ENCODE measurements at places on chromosomes 2 and 18.

DNA sequence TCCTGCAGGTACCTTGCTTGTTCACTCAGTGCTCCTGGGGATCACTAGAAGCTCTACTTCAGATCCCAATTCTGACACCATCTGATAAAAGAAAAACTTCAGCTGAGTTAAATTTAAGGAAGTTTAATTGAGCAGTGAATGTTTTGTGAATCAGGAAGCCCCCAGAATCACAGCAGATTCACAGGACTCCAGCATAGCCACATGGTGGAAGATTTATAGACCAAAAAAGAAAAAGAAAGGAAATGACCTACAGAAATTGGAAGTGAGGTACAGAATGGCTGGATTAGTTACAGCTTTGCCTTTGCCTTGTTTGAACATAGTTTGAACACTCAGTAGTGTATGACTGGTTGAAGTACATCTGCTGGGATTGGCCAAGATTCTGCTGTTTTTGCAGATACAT, 182.7 kb upstream of the SCN7A start:
- DNase-seq = no peak

GRCh38 chr2:186639939-186640338, 50.1 kb downstream of the ITGAV start:
- no peak for DNase-seq

- DNase-seq = no peak
These were observed 8.8 kb upstream of the FECH start for GRCh38 chr18:57595347-57595746.

DNA sequence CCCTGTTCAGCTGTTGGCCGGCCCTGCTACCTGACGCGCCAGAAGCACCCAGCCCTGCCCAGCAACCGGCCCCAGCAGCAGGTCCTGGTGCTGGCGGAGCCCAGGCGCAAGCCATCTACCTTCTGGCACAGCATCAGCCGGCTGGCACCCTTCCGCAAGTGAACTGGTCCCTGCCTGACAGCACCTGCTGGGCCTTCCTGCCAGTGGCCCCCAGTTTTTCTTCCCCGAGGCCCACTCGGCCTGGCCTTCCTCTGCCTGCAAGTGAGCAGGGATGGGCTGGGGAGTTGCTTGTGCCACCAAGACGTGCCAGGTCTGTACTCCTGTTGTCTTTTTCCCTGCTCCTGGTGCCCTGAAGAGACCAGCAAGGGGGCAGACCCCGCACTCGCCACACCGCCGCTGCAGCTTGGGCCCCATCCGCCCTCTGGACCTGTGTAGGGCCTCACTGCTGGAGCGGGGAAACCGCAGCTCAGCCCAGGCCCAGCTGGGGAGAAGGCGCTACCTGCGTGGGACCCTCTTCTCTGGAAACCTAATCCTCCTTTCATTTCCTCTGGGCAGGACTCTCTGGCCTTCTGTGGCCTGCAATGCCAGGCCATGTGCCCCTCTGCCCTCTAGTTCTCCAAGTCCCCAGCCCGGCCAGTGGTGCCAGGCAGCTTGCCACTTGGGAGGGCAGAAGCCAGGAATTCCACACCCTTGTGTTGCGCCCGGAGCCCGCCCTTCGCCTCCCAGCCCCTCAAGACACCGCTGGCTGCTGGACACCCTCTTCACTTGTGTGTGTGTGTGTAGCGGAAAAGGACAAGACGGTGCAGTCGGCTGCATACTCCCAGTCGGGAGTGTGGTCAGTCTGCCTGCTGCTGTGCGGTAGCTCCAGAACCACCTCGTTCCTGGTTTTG, 47.0 kb downstream of the FAM168B start:
- no peak for DNase-seq

GRCh38 chr18:36412778-36413177, 115.3 kb downstream of the FHOD3 start:
- DNase-seq = no peak

DNA sequence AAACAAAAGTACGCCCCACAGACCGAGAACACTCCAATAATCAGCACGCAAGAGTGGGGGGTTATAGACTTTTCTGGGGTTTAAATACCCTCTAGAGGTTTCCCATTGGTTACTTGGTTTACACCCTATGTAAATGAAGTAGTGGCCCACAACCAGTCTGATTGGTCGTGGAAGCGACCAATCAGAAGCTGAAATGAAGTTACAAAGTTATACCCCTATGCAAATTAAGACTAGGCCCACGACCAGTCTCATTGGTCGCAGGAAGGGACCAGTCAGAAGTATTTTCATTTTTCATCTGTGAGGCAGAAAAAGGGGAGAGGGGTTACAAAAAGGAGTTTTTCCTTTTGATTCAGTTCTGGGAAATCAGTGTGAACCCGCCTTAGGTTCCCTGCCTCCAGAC, 55.3 kb upstream of the YWHAQ start:
- DNase-seq = no peak

DNA sequence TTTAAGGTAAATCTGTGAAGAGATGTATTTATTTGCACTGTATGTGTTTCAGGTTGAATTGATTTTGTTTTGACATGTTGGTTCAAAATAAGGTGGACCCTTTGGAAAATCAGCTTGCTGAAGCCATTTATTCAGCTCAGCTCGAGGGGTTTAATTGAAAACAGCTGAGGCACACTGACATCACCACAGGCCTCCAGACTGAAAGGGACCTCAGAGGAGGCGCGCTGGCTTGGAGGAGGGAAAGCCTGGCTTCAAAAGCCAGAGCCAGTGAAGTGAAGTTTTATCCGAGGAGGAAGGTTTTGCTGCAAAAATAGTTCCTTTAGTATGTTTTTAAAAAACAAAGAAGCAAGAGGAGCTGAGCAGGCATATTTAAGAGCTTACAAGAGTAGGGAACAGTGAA, 26.9 kb upstream of the DNMT3A start:
- no peak for DNase-seq

DNA sequence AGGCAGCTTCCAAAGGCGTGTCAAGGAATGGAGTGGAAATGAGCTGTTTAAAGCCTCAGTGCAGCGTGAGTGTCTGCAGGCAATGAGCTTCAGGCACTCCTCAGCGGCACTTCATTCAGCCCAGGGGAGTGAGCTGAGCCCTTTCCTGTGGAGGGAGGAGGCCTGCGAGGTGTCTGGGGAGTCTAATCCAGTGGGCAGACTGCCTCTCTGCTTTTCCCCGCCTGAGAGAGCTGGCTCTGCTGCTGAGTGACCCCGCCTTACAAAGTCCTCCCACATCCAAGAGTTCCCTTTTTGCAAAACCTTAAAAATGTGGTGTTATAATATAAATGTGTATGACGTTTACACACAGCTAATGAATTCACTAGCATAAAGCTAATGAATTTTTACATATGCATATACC, 7.0 kb upstream of the LDLRAD4 start:
- DNase-seq = no peak

GRCh38 chr2:29004755-29005154, 23.7 kb downstream of the TOGARAM2 start:
- DNase-seq = no peak

- no peak for DNase-seq
These were observed 2.0 kb upstream of the BZW1 start for GRCh38 chr2:200809506-200810251.

GRCh38 chr2:189593115-189593514, 12.5 kb upstream of the SLC40A1 start:
- DNase-seq = no peak

- DNase-seq = no peak
These were observed 936.2 kb downstream of the DSC3 start for GRCh38 chr18:30106356-30106755.

DNA sequence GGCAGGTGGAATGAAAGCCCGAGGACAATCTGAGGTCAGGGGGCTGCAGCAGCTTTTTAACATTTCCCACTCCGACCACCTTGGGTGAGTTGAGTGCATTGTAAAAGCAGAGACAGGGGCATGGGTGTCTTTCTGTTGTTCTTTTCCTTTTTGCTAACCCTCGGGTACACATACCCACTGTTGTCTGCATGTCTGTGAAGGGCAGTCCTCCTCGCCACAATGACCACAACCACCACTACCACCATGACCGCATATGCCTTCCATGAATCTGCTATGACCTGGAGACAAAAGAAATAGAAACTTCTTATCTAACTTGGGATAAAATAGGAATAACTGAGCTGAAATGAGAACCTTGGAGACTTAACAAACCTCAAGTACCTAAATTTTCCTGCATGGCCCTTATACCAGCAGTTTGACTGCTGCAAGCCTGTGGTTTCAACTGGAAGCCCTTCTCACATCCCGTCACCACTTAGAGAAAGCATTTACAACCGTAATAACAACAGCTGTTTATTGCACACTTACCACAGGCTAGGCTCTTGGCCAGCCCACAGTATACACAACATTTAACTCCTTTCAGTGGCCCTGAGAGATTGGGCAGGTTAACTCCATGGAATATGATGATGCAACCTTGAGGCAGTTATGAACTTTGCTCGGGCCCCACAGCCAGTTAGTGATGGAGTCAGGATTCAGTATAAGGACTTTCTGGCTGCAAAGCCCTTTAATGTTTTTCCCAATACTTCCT, 80.3 kb downstream of the GYPC start:
- DNase-seq = no peak

DNA sequence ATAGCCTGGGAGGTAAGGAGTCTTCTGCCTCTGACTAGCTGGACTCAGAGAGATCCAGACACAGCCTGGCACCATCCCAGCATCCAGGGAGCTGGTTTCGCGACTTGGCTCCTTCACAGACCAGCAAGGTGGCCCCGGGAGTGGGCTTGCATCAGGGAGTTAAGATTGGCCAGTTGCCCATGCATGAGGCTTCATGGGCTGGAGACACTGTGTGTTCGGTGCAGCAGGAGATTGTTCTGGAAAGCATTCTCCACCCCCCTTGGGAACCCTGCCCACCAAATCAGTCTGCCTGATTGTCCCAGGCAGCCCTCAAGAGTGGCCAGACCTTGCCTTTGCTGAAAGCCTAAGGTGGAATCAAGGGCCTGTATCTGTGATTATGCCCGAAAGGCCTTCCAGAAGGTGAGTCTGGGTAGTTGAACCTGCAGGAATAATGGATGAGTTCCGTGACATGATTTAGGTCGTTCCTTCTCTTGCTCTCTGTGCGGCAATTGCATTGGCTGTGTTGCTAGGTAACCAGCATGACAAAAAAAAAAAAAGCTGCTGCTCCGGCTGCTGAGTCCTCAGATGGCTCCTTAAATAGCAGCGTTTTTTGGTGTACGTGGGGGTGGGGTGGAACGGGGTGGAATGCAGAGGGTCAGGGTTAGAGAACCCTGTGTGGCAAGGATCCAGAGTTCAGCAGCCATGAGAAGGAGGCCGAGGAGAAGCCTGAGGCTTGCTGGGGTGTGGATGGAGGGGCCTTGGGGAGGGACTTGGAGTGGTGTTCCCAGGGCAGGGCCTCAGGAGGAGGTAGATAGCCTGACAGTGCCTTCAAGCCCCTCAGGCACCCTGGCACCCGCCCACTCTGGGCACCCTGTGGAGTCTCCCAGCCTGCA, 93.0 kb upstream of the MCFD2 start:
- no peak for DNase-seq

DNA sequence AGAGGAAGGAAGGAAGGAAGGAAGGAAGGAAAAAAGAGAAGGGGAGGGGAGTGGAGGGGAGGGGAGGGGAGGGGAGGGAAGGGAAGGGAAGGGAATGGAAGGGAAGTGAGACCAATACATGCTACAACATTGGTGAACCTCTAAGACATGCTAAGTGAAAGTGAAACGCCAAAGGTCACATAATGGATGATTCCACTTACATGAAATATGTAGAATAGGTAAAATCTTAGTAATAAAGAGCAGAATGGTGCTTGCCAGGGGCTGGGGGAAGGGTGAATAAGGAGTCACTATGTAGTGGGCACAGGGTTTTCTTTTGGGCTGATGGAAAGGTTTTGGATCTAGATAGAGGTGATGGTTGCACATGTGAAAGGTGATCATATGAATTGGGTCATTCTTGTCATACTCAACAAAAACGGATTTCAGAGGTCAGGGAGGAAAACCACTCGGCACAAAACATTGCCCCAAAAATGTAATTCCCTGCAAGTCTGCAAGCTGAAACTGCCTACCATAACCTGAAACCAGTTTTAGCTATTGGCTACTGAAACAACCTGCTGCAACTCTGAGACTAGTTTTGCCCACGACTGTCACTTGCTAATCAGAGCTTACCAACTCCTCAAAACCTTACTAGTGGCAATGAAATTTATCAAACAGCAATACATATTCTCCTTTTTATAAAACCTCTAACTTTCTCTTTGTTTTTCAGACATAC, 59.2 kb downstream of the CCDC141 start:
- DNase-seq = no peak

DNA sequence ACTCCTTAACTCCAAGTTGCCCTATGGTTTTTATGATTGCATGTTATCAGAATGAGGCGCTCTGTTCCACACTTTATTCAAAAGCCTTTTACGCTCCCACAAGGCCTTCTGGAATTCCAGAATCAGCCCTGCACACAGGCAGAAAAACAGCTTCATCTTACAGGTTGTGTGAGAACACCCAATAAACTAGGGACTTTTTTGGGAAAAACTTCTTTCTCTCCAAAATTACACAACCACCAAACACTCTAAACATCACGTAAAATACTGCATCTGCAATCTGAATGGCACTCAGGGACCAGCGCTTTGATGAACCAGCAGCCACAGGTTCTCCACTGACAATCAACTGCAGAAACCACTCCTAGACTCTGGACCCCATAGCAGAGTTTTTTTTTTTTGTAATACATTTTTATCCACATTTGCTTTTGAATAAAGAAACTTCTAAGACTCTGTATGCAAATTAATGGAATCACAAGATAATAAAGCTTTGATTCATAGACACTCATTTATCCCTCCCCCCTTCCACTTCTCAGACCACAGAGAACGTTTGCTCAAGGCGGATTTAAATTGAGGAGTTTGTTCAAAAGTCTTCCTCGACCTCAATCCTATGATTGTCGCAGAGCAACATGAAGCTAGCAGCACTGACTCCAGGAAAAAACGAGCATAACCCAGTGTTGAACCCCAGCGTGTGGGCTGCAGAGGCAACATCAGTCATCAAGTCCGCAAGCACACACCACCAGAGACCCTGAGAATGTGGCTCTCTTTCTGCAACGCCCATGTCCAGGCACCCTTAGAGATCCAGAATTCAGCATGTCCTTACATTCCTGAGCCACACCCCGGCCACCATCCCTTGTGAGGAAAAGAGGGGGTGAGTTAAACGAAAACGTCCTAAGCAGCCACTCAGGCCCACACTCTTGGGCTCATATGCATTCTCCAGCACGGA, 116.5 kb downstream of the MBP start:
- DNase-seq = no peak

- DNase-seq = peak; percentile 3
These were observed 84.9 kb downstream of the CMPK2 start for GRCh38 chr2:6780765-6781274.

DNA sequence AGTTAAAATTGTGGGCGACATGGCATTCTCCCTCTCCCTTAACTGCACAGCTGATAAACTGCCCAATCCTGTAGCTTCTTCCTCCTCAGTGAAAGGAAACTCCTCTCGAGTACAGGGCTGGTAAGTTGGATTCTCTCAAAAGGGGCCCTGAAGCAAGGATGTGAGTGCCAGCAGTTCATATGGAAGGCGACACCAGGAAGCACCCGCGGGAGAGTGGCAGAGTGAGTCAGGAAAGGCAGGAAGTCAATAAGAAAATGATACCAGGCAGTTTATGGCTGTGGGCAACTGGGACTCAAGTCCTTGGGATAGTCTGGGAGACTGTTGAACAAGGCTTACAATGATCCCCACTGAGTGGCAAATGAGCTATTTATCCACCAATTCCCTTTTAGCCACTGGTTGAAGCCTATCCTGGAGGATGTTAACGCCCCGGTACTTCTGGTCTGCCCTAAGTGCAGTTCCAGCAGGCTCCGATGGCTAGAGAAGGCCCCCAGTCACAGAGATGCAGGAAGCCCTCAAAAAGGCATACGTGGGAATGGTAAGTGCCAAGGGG, 34.8 kb downstream of the ABHD3 start:
- no peak for DNase-seq
